ENCODE measurements at places on chromosomes 2 and 18.

- no peak for DNase-seq
These were observed 1.9 kb upstream of the CFAP53 start for GRCh38 chr18:50268022-50268747.

- no peak for DNase-seq
These were observed 89.7 kb downstream of the AFF3 start for GRCh38 chr2:100052650-100053049.

DNA sequence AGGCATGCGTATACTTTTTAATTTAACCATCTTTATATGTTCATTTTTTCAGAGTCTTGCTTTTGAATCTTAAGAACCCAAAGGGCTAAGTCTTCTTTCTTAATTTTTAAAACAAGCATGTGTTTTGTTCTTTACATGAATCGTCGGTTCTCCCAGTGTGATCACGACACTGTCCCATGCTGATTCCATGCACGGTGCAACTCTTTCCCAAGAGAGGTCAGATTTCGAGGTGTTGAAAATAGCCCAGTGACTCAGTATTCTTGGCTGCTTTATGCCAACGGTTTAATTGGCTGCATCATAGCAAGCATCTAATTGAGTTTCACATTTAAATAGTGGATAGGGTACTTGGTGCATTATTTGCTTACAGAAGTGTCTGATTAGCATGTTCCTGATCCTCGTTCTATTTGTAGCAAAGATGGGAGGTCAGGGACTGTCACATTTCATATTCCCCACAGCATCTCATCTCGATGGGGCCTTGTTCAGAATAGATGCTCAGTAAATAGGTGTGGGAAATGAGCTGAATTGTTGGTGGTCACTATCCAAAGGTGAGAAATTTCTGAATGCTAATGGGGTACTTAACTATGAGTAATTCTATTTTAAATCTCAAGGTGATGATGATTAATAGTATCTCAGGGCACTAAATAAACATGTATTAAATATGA lies 2.8 kb downstream of the NPAS2 start:
- DNase-seq: no peak

DNA sequence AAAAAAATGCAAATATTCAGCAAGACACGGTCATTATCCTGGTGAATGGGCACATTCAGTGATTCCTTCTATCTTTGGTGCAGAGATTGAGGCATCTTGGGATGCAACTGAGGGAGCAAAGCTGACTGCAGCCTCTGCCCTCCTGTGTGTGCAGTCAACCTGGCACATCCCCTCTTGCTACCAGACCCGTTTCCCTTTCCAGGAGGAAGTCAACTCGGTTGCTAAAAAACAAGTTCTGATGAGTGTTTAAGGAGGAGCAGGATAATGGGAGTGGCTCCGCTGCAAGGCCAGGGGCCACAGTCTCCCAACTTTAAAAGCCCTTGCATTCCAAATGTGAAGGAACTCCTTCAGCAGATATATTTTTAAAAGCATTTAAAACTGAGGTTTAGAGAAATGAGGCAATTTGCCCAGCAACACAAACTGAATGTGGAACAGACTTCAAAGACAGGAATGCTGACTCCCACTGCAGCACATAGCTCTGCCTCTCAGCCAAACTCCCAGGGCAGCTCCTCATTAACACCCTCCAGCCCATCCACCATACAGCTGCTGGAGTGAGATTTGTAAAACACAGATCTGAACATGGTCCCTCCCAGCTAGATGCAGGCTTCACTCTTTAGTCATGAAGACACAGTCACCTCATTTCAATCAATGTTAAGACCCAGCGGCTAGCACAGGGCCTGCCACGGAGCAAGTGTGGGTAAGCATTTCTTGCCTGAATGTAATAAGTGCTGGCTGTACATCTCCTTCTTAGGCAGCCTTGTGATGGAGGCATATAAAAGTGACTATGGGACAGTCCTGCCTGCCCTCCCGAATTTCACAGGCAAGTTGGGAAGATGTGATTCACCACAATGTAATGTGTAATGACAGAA lies 54.3 kb downstream of the VSNL1 start:
- no peak for DNase-seq

- DNase-seq: no peak
These were observed 29.1 kb downstream of the MTCL1 start for GRCh38 chr18:8734496-8734895.

DNA sequence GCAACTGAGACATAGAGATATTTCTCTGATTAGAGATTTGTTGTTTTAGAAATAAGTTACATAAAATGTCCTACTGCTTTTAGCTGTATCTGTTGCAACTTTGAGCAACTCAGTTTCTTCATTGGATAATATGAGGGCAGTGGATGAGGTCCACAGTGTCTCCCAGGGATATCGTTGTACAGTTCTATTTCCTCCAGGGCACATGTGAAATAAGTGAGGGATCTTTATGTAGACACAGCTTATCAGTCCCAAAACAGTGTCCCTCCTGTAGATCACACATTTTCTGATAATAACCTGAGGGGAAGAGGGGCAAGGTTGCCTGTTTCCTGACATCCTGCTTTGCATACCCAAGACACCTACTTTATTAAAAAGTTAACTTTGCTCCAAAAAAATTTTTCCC lies 1231.2 kb upstream of the ZEB2 start:
- no peak for DNase-seq

GRCh38 chr2:63741884-63742579 lies 99.7 kb upstream of the UGP2 start:
- no peak for DNase-seq

DNA sequence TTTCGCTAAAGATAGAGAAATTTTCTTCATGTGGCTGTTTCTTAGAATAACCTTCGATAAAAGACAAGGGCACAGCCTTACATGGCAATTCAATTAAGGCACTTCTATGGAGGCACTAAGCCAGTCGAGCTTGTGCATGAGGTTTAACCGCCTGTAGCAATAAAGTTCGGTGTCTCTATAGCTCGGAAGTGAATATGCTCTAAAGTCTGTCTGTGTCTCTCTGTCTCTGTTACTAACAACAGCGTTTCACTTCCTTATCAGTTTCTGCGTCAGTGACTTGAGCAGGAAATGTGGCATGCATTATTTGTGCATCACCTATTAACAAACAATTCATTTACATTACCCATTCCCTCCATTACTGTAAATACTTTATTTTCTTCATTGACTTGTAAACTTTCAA lies 365.1 kb upstream of the NETO1 start:
- no peak for DNase-seq

DNA sequence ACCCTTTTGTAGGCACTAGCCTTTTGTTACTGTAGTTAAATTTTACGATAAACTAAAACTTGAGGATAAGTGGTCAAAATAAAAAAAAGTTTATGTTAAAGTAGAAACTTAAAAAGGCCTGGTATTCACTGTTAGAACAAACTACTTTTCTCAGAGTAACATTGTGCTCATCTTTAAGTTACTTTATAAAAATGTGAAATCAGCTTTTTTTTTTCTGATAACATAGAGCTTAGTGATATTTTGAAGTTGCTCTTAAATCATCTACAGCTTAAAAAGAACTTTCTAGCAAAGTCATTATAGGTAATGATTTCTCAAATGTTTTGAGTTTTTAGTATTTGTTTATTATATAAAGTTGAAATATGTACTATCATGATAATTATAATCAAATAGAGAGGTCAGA lies 125.3 kb downstream of the CAMKMT start:
- no peak for DNase-seq

- no peak for DNase-seq
These were observed 5.9 kb downstream of the SP9 start for GRCh38 chr2:174340400-174341292.

DNA sequence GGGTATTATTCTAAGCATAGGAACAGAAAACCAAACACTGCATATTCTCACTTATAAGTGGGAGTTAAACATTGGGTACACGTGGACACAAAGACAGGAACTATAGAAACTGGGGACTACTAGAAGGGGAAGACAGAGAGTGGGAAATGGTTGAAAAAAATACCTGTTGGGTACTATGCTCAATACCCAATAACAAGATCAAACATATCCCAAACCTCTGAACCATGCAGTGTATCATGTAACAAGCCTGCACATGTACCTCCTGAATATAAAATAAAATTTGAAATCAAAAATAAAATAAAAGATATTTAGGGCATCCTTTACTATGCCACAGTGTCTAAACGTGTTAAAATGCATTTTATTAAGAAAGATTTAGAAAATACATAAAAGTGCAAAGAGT lies 221.0 kb upstream of the TFPI start:
- DNase-seq: no peak

GRCh38 chr2:115558725-115559124 lies 1116.3 kb downstream of the DPP10 start:
- no peak for DNase-seq

GRCh38 chr2:74205596-74205995 lies 7.2 kb downstream of the MTHFD2 start:
- DNase-seq: no peak

Measured in NCI-H526 treated with DMSO at 0.1 percent for 48 hours (cell line).